Activated CD4-positive, alpha-beta T cell treated with anti-CD3 and anti-CD28 coated beads, Interleukin-2, Interleukin-4, amounts not matched to agents 100 ng/mL and 50 ng/mL, durations not matched to agents 16 hours and 8 hours (primary cell): ENCODE measurements at places on chromosomes 3 and 15.

GRCh38 chr3:34292605-34293300 is 494.3 kb downstream of the PDCD6IP start:
- DNase-seq: no peak

DNA sequence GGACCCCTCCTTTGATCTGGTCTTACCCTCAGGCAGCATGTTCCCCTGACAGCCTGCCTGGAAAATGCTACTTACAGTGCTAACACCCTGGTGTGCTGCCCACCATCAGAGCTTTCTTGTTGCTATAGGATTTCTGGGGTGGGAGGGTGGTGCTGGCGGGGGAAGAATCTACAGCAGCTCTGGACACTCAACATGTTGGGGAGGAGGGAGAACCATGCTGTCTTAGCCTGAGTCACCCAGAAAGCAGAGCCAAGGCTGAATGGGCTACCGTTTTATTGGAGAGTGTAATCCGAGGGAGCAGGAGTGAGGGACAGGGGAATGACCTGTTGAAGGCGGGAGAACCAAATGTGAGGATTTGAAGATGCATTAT is 45.6 kb downstream of the MFSD1 start:
- DNase-seq: no peak

DNA sequence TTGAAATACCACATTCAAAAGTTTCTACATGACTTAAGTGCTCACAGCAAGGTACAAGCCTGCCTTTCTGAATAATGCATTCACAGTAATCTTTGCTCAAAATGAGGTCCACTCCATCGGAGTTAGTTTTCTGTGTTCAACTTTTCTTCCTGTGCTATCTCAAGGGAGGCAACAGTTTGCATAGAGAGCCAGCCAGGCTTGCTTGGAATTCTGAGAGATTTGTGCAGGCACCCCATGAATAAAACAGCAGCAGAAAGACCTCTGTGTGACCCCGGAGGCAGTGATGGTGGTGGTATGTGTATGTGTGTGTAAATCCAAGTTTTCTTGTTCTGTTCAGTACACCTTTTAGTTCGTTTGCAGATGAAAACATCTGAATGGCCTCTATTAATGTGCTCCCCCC is 124.0 kb downstream of the ADAMTS9 start:
- no peak for DNase-seq

GRCh38 chr3:64645243-64645642 is 42.6 kb downstream of the ADAMTS9 start:
- no peak for DNase-seq

DNA sequence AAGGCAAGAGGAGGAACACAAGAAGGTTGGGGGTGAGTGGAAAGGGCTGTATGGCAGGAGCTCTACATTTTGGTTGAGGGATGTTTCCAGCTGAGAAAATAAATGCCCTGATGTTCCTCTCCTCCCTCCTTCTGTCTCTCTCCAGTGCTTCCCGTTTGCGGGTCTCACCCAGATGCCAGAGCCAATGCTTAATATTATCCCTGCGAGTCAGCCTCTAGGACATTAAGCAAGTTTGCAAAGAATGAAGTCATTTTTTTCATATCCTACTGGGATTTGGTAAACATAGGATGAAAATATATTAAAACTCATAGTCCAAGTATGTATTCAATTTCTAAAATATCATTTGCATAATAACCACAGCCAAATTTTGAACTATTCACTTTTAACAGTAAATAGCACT is 295.9 kb downstream of the CADM2 start:
- DNase-seq: no peak

DNA sequence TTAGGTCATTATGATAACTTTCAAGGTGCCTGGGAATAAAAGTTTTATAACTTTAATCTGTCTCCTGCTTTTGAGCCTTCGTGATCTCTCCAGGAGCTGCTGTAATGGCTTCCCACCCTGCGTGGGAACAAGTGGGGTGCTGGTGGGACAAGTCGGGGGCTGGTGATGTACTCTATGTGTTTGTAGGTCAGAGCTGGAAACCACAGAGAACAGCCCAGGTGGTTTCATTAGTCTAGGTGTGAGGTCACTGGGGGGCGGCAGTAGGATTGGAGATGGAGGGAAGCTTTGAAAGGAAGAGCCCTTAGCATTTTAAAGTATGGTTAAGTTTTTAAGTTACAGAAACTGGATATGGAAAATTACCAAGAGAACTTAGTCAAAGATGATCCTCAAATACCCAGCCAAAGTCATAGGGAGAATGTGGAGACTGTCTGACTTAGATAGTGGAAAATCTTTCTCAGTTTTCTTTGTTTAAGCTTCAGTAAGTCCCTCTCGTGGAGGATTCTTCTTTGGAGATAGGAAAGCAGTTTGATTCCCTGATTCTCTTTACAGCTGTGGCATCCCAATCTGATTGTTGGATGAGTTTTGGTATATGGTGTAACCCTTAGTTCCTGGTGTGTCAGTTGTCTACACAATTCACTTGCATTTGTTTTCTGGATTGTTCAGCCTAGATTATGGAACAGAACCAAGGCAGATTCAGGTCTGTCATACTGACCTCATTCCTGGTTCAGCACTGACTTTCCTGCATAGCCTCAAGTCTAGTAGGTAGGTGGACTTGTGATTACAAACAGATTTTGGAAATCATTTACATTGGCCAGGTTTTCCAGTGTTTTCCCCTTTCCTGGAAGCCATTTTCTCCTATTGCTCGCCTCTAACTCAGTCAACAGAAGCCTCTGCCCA is 115.6 kb downstream of the FNDC3B start:
- DNase-seq: no peak

- no peak for DNase-seq
These were observed 25.4 kb upstream of the TSEN2 start for GRCh38 chr3:12458901-12459300.

DNA sequence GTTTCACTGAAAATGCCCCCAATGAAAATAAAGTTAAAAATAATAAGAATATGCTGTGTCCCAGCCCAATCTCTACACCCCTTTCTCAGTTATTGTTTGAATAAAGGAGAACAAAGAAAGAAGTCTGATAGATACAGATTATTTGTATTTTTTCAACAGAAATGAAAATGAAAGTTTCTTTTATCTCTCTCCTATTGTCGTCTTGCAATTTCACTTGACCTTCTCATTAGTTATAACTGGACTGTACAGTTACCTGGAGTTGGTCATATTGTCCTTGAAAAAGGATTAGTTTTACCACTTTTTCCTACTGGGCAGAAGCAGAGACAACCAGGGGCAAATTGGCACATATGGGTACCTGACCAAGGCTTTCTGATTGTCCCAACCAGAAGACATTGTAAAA is 440.0 kb downstream of the PDCD6IP start:
- no peak for DNase-seq
